ENCODE measurements at places on chromosomes 11 and 22. TPM values are rescaled to one million over a fixed set of nuclear protein-coding genes. Genes with fewer than 3 reads are reported as not detected.

- H3K4me3 ChIP-seq: no peak overlapping the region
- DNase-seq: no peak
- peaks cover 2% of the 10 kb centered on the region for H3K27me3 ChIP-seq
- H3K4me1 ChIP-seq: peaks cover 14% of the 10 kb centered on the region
- H3K36me3 ChIP-seq: no peaks in the 10 kb centered on the region
- H3K27ac ChIP-seq: no peak overlapping the region
These were observed 27.9 kb downstream of the SERPINH1 start for GRCh38 chr11:75589933-75590332.

DNA sequence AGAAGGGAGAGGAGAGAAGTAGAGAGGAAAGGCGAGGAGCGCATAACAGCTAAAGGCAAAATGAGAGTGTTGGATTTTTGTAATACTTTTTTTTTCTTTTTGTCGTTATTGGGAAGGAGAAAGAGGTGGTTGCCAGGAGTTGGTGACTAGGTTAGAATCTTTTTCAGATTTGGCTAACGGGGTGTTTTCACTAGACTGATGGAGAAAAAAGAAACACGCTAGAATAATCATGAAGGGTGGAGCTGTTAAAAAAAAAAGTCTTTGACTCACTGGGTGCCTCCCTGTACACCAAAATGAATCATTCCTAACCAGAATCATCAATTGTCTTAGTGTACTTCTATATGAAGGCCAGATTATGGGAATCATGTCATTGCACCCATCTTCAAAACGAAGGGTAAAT, 12.7 kb downstream of the BLID start:
- peaks cover 21% of the 10 kb centered on the region for H3K4me1 ChIP-seq
- no peak for DNase-seq
- H3K4me3 ChIP-seq: no peak overlapping the region

- no peak for DNase-seq
- H3K4me3 ChIP-seq: peak overlapping the region; percentile 95
- H3K27ac ChIP-seq: no peak overlapping the region
- peaks cover 27% of the 10 kb centered on the region for H3K4me1 ChIP-seq
- H3K36me3 ChIP-seq: no peaks in the 10 kb centered on the region
These were observed 2.2 kb downstream of the SLC35F2 start for GRCh38 chr11:107856180-107856980.

DNA sequence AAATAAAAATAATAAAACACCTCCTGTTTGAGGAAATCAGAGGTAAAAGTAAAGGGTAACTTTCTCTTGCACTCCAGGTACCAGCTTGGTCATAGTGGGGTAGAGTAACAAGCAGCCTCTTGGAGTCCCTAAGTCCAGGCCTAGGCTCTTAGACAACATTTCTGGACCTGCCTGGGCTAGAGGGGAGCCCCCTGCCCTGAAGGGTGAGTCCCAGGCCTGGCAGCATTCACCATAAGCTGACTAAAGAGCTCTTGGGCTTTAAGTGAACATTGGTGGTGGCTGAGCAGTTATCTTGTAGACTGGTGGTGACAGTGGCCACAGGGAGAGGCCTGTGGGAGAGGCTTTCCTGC, 18.6 kb upstream of the OR56A3 start:
- H3K4me1 ChIP-seq: no peaks in the 10 kb centered on the region
- H3K27ac ChIP-seq: no peak overlapping the region
- peaks cover 6% of the 10 kb centered on the region for H3K27me3 ChIP-seq

- no peak overlapping the region for H3K27ac ChIP-seq
- H3K27me3 ChIP-seq: no peaks in the 10 kb centered on the region
- H3K4me1 ChIP-seq: peaks cover 63% of the 10 kb centered on the region
These were observed 2.2 kb downstream of the CECR2 start for GRCh38 chr22:17371448-17371847.

The TUB gene
- 32.1 TPM for total RNA-seq

The ACRV1 gene
- total RNA-seq: not detected

The RIMBP3C gene
- not detected for total RNA-seq

The OR4A16 gene
- not detected for total RNA-seq

The MAFF gene
- total RNA-seq: 4.6 TPM

Measured in WTC11 (cell line).